ENCODE measurements at places on chromosomes 1 and 21. TPM values are rescaled to one million over a fixed set of nuclear protein-coding genes. Genes with fewer than 3 reads are reported as not detected.

The ZMYND12 gene
- 0.63 TPM for total RNA-seq

The HUNK gene
- total RNA-seq, result 1.4 TPM

The FAM151A gene
- 0.26 TPM for total RNA-seq

The PKN2 gene
- 16.1 TPM for total RNA-seq

The PDC gene
- not detected for total RNA-seq

The RGS8 gene
- total RNA-seq, result not detected

The NTNG1 gene
- total RNA-seq, result not detected

The RHBDL2 gene
- total RNA-seq, result 1.9 TPM

The HCRTR1 gene
- not detected for total RNA-seq

The FCAMR gene
- not detected for total RNA-seq

The FCRLB gene
- 1.5 TPM for total RNA-seq

The CASZ1 gene
- 1.4 TPM for total RNA-seq

The PGLYRP4 gene
- total RNA-seq, result not detected

The SMYD3 gene
- 13.8 TPM for total RNA-seq

The FMO2 gene
- total RNA-seq, result not detected

The ATAD3C gene
- not detected for total RNA-seq

The OR10J1 gene
- not detected for total RNA-seq

The ZNF593OS gene
- not detected for total RNA-seq

The DDR2 gene
- 0.32 TPM for total RNA-seq

The MROH9 gene
- not detected for total RNA-seq

The NEXN gene
- total RNA-seq, result 6.7 TPM

The MYOG gene
- not detected for total RNA-seq

The PTPRU gene
- total RNA-seq, result 8.7 TPM

The TTF2 gene
- 14.0 TPM for total RNA-seq

The APOBEC4 gene
- not detected for total RNA-seq

The CFAP45 gene
- total RNA-seq, result 0.55 TPM

The HTR6 gene
- 0.13 TPM for total RNA-seq

The TACSTD2 gene
- total RNA-seq, result not detected

The GRIK1 gene
- not detected for total RNA-seq

The LMX1A gene
- total RNA-seq, result not detected

The CHIA gene
- total RNA-seq, result not detected

The AMY1B gene
- not detected for total RNA-seq

The COL11A1 gene
- 2.4 TPM for total RNA-seq

The FLG gene
- not detected for total RNA-seq

The AMPD1 gene
- total RNA-seq, result not detected

The RCC2 gene
- total RNA-seq, result 49.4 TPM

The LDLRAD2 gene
- total RNA-seq, result 0.14 TPM

The LCE1E gene
- not detected for total RNA-seq
